Activated CD4-positive, alpha-beta T cell treated with anti-CD3 and anti-CD28 coated beads for 4 hours (primary cell): ENCODE measurements at places on chromosomes 1 and 21.

- DNase-seq: no peak
These were observed 8.5 kb downstream of the CD84 start for GRCh38 chr1:160570840-160571239.

DNA sequence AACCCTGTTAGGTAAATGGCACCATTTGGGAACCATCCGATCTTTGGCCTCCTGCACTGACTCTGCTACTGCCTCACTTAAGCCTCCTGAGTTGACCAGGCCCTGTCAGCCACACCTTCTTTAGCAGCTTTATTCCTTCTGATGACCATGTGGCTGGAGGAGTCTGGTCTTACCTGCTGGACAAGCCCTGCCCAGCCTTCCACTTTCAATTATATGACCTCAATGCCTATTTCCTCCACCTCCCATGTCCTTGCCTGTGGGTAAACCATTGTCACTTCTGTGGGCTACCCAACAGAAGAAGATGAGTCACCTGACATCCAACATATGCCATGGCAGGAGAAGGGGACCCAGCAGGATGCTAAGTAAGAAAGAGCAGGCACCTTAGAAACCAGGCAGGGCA, 393.8 kb downstream of the NTNG1 start:
- no peak for DNase-seq

- DNase-seq: no peak
These were observed 5.4 kb upstream of the SHISA4 start for GRCh38 chr1:201883266-201883665.

- DNase-seq: no peak
These were observed 202.7 kb downstream of the RHOU start for GRCh38 chr1:228937851-228938536.

DNA sequence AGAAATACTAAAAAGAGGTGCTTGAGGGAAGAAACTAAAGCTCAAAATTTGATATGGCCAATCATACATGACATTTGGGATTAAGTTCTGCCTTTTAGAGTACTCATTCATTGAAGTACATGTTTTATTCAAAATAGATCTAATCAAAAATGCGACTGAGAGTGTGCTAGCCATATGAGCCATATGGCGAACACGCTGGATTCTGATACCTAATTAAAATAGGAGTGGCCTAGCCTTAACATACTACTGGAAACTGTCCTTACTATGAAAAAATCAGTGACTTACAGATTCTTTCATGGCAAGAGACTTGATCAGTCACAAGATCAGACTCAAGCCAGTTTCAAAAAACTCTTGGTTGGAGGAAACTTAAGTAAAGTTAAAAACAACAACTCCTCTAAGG, 73.9 kb downstream of the PTGER3 start:
- no peak for DNase-seq

DNA sequence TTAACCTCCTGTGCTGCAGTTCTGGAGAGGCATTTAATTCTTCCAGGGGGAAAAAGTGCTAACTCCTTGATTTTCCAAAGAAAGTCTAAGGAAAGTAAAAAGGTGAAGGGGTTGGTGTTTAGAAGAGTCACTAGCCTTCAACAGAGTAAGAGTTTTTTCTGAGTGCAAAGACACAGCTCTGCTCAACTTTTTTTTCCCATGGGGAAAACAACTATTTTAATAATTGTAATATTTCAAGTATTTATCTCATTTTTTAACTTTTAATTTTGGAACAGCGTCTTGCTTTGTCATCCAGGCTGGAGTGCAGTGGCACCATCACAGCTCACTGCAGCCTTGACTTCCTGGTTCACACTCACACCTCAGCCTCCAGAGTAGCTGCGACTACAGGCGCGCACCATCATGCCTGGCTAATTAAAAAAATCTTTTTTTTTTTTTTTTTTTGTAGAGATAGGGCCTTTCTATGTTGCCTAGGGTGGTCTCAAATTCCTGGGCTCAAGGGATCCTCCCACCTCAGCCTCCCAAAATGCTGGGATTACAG, 202.6 kb downstream of the APP start:
- DNase-seq: no peak

GRCh38 chr1:214404154-214404553, 123.2 kb downstream of the SMYD2 start:
- DNase-seq: no peak

DNA sequence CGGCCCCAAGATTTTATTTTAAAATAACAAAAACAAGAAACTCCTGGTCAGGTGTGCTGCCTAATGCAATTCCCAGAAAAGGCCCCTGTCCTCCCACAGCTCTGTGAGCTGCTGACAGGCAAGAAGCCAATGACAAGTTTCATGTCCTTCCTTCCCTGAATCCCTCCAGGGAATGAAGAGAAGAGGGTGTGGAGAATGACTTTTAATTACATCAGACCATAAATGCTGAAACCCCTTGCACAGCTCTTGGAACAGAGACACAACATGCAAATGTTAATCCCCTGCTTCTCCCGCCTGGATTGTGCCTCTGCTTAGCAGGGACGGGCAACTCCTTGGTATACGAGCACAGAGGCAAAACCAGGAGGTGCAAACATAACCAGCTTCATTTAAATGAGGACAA, 228.1 kb upstream of the CAMK1G start:
- DNase-seq: no peak

DNA sequence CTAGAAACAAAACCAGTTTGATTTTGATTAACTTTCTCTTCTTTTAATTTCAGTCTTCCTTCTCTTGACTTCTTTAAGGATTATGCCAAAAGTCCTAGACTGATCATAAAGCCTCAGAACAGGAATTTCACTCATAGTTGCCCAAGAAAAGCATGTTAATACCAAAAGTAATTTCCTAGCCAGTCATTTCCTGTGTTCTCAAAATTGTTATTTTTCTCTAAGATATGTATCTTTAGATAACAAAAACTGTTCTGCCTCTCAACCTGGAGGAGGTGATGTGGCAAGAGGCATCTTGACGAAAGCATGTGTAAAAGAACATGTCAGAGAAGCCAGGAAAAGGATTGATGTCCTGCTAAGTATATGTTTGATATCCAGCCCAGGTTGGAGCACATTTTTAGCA, 78.0 kb upstream of the IPO9 start:
- DNase-seq: no peak

DNA sequence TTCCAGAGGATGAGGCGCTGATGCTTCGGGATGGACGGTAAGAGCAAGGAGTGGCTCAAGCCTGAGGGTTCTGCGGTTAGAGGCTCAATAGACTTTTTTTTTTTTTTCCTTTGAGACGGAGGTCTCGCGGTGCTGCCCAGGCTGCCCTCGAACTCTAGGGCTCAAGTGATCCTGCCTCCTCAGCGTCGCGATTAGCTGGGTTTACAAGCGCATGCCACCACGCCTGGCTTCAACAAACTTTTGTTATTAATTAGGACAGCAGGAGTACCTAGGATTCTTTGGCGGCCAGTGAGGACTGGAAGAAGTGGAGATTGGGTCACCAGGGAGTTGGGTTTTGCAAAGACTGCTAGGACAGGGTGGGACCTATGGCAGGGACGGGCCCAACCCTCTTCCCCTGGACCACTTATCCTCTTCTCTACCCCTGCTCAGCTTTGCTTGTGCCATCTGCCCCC, 587 bp downstream of the SCNM1 start:
- DNase-seq: no peak

GRCh38 chr21:17390569-17390968, 122.3 kb upstream of the CXADR start:
- no peak for DNase-seq

DNA sequence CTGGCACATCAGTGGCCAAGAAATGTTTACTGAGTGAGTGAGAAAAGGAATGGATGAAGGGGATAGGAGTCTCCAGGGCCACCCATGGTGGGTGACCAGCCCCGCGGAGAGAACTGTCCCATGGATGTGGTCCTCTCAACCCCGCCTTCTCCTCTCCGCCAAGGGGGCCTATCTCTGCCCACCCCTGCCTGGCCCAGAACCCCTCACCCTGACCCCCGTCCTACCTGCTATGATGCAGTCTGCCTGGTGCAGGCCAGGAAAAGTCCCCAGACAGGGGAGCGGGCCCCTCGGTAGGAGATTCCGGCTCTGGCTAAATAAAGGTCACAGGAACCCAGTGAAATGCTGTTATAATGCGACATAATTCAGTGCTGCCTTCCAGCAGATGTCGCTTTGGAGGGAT, 107.6 kb downstream of the PTPRU start:
- DNase-seq: no peak

- DNase-seq: no peak
These were observed 46.3 kb downstream of the ITPKB start for GRCh38 chr1:226692823-226693222.

GRCh38 chr1:42743317-42744147, 3.5 kb upstream of the CLDN19 start:
- no peak for DNase-seq
